Activated naive CD8-positive, alpha-beta T cell treated with anti-CD3 and anti-CD28 coated beads, Interleukin-2, amount 50 U/mL, for 16 hours (primary cell): ENCODE measurements at places on chromosomes 1 and 21.

- DNase-seq, result no peak
These were observed 25.4 kb upstream of the ALDH4A1 start for GRCh38 chr1:18927654-18928272.

- DNase-seq, result no peak
These were observed 3.1 kb upstream of the EVA1B start for GRCh38 chr1:36326499-36326898.

DNA sequence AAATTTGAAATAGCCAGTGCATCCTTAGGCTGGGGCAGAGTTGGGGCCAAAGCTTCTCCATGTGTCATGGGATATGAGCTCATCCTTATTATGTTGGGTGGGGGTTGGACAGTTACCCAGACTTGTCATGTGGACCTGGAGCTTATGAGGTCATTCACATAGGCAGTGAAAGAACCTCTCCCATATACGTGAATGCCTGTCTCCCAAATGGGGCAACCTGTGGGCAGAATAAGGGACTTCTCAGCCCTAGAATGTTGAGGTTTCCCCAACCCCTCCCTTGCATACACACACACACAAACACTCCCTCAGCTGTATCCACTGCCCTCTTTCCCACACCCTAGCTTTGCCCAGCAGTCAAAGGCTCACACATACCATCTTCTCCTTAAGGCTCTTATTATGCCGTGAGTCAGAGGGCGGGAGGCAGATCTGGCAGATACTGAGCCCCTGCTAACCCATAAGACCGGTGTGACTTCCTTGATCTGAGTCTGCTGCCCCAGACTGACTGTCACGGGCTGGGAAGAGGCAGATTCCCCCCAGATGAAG, 2.3 kb upstream of the IVL start:
- no peak for DNase-seq

- DNase-seq, result peak; percentile 62
These were observed 59.1 kb downstream of the ITPKB start for GRCh38 chr1:226679853-226680516.

- DNase-seq, result no peak
These were observed 4.2 kb downstream of the B3GALT6 start for GRCh38 chr1:1236176-1236763.

- no peak for DNase-seq
These were observed 29.8 kb downstream of the ARNT start for GRCh38 chr1:150846473-150847146.

GRCh38 chr1:87760654-87761053, 432.0 kb downstream of the LMO4 start:
- DNase-seq, result no peak

DNA sequence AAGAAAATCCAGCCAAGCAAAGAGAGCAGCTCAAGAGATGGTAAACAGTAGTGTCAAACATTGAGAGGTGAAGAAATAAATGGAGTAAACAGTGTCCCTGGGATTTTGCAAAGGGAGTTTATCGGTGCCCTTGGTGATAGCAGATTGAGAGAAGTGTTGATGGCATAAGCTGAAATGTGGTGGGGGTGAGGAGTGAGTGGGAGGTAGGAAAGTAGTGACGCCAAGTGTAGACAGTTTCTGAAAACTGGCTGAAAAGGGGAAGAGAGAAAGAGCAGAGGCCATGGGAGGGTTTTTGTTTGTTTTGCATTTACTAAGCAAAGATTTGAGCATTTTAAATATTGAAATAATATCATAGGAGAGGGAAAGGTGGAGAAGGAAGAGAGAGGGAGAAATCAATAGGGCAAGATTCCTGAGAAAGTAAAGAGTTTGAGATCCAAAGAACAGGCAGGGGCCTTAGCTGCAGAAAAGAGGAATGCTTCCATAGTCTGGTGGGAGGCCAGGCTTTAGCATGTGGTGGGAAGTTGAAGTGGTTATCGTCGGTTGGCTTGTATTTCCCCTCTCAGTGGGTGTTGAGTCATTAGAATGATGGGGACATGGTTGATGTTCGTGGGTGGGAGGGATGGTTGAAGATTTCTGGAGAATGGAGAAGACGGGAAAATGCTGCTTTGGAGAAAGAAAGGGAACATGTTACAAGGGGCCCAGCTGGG, 26.8 kb upstream of the RASAL2 start:
- DNase-seq, result no peak

GRCh38 chr1:179079113-179079761, 2.6 kb upstream of the TOR3A start:
- no peak for DNase-seq

GRCh38 chr21:26025536-26026512, 144.7 kb downstream of the APP start:
- DNase-seq, result no peak

GRCh38 chr1:164922585-164922984, 363.6 kb downstream of the PBX1 start:
- DNase-seq, result no peak

- DNase-seq, result no peak
These were observed 4.8 kb downstream of the RIPK4 start for GRCh38 chr21:41761934-41762635.

- DNase-seq, result no peak
These were observed 37.9 kb upstream of the CCDC27 start for GRCh38 chr1:3714284-3714741.

GRCh38 chr1:5634893-5635292, 357.3 kb downstream of the NPHP4 start:
- no peak for DNase-seq

DNA sequence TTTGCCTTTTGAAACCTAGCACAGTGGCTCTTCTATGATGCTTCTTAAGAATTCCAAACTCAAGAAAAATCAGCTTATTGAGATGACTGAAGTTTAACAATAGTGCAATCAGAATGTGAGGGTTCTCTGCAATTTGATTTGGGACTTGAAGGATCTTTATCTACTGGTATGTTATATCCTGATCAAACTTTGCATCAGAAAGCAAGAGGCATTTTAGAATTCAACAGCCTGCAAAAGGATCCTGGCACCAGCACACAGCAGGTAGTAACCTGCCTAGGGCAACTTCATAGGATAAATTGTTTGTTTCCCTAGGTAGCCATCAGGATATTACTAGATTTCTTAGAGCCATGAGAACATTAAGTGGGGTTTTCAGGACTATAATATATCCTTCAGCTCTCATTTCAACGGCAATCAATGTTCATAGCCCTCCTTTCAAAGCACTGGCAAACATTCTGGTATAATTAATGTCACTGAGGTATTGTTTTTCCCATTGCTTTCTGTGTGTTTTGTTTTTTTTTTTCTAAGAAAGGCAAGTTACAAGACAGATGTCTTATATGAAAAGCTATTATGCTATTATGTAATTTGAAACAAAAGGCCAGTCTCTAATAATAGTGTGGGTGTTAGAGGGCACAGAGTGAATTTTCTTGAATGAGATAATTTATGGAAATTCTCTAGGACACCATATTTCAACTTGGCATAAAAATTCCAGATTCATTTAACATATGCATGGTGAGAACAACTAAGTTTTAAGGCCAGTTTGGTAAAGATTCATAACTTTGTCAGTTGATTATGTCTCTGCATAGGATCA, 34.5 kb downstream of the NTNG1 start:
- DNase-seq, result no peak

GRCh38 chr1:50735443-50735842, 224.6 kb downstream of the FAF1 start:
- DNase-seq, result no peak

DNA sequence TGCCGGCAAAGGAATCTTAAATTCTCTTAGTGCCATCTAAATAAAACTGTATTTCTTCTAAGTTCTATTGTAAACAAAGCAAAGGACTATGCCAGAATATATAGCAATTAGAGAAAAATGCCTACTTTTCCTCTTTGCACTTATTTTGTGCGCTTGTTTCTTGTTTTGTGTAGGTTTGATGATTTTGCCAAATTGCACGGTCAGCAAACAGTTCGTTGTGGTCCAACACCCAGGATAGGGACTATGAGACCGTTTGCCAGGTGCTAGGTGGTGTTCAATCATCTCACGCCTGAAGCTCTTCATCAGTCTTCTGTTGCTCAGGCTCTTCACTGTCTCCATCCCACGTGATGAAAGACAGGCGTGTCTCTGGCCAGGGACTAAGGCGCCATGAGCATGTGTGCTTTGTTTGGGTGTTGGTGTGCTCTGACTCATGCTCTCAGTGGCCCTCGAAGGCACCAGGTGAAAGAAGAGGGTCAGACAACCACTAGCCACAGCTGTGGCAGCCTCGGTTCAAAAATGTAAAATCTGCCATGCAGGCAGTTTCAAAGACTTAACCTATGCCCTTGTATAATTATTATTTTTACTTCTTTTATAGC, 36.9 kb upstream of the KCNE1 start:
- no peak for DNase-seq

DNA sequence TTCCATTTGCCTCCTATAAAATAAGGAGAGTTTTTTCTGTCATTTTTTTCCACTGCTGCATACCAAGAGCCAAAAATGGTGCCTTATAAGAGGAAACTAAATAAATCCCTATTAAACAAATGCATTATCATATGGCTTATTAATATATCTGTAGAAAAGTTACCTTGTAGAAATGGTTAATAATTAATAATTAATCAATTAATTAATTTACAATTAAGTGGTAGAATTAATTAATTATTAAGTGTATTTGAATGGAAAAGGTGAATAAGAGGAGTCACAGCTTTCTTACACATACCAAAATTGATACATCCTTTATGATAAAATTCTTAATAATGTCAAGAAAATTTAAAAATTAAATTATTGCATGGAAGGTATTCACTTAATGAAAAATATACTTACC, 35.6 kb upstream of the RGS18 start:
- DNase-seq, result no peak

- DNase-seq, result no peak
These were observed 49.8 kb downstream of the DDR2 start for GRCh38 chr1:162682013-162682419.

GRCh38 chr21:40177979-40178378, 310.7 kb downstream of the PCP4 start:
- DNase-seq, result no peak

DNA sequence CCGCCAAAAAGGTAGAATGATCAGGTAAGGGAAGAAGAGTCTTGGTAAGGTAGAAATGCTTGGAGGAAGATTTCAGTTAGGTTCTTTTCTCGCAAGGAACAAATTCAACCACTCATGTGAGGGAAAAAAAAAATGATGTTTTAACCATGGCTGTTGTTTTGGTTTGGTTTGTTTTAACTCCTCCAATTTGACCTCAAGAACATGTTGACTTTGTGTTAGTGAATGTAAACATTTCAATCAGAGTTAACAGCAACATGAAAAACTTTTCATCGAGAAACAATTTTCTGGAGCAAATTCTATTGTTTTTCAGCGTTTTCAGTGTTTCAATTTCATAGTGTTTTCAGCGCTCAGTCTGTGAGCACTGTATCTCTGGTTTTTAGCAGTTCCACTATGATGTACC, 49.0 kb upstream of the PROX1 start:
- no peak for DNase-seq

GRCh38 chr1:32716312-32717148, 14.0 kb upstream of the SYNC start:
- no peak for DNase-seq

DNA sequence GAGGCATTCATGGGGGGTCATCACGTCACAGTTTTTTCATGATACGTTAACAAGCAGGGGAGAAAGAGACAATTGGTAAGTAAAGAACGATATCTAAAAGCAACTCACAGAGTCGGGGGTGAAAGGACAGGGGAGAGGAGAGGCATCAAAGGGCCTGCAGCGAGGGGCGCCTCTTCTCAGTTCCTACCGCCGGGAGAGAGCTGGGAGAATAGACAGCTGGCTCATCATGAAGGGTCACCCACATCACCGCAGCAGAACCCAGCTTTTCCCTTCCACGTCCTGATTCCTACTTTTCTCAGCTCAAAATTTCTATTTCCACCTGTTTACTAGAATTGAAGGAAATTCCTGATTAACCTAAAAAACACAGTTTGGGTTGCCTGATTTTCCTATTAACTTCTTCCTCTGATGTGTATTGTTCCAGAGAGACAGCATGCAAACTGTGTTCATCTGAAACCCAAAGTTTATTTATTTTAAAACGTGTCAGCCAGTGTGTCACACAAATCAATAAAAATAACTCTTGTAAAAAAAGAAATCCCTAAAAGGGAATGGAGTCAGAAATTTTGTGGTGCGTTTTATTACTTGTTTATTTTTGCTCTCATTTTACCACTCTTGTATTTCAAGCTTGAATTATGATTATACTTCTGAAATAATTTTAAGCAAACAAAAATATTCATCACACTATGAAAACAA, 75.4 kb downstream of the SLC25A24 start:
- no peak for DNase-seq

- DNase-seq, result no peak
These were observed 102.6 kb downstream of the GALNT2 start for GRCh38 chr1:230169454-230170152.

- no peak for DNase-seq
These were observed 41.0 kb upstream of the HAO2 start for GRCh38 chr1:119327450-119328155.

- DNase-seq, result no peak
These were observed 49.8 kb downstream of the HLCS start for GRCh38 chr21:36916718-36917117.

GRCh38 chr1:148010527-148010926, 82.3 kb downstream of the GPR89B start:
- no peak for DNase-seq

DNA sequence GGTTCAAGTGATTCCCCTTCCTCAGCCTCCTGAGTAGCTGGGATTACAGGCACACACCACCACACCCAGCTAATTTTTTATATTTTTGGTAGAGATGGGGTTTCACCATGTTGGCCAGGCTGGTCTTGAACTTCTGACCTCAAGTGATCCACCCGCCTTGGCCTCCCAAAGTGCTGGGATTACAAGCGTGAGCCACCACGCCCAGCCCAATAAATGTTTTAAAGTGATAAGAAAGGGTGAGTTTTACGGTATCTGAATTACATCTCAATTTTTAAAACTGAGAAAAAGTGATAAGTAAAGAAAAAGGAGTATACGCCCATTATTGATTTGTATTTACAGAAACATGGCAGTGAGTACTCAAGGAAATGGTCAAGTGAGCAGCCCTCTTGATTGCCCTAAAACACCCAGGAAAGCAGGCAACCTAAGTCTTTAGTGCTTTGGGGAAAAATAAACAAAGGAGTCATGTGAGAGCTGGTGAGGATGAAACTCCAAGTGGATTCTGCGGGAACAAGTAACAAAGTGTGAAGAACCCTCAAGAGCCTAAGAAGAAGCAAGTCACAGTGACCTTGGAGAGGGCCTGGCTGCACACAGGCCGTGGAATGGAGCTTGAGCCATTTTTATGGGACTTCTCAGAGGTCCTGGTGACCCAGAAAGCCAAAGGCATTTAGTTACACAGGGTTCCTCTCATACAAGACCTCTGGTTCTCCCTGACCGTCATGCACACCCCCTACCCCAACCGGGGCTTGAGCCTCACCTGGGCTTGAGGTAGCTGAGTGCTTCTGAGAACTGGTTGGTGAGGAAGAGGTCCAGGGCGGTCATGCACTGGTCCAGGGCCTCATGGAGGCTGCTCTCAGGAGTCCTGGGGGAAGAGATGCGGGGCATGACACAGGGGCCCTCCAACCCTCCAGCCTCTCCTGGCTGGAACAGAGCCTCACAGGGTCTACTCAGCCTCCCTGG, 9.1 kb downstream of the TTC39A start:
- DNase-seq, result no peak
